WTC11 (cell line): ENCODE measurements at places on chromosomes 11 and 22. TPM values are rescaled to one million over a fixed set of nuclear protein-coding genes. Genes with fewer than 3 reads are reported as not detected.
A peak's percentile ranks its signal among the peaks of the same experiment; 100 is the strongest.

Gene UBQLN3
- total RNA-seq, result not detected in 3 replicates

Gene TPBGL
- 0.37 to 0.78 TPM (median 0.60 TPM) in 3 replicates for total RNA-seq

Gene INS
- total RNA-seq, result 0.44 to 0.62 TPM in 2 of 3 replicates, not detected in the other

Gene PKP3
- total RNA-seq, result 17.3 to 23.4 TPM (median 21.4 TPM) in 3 replicates

Gene ACRV1
- total RNA-seq, result not detected in 3 replicates

DNA sequence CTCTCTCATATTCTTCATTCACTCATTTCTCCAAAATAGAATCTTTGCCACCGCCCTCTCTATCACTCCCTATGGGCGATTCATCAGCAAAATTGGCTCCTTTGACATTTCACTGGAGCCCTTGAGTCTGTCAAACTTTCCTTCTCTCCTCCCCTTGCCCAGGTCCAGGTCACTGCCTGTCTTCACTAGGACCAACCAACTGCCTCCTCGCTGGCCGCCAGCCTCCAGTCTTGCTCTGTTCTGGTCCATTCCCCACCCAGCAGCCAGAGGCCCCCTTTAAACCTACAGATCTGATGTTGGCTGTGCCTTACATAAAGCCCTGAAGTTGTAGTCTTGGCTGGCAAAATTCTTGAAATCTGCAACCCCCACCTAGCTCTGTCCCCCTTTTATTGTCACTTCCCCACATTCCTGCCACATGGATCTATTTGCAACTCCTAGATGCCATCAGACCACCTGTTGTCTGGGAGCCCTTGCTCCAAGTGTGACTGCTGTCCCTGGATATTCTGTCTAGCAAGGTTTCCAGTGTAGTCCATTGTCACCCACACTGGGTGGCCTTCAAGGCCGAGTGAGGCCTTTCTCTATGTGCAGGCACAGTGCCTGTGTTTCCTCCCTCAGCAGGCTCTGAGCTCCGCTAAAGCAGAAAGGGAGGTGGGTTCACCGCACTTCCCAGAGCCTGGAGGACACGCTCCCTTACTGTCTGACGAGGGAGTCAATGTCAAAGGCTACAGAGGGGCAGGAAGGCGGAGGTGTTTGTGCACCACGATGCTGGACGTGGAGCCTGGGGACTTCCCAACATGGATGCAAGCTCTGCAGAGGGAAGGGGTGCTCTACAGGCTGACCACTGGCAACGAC is 25.5 kb downstream of the MYEOV start:
- no peaks in the 10 kb centered on the region for H3K27me3 ChIP-seq
- H3K27ac ChIP-seq, result no peak overlapping the region
- no peak overlapping the region for H3K4me3 ChIP-seq
- no peak for DNase-seq

- peaks cover 6% of the 10 kb centered on the region; the same call in 1 of the 2 replicates for H3K4me1 ChIP-seq
- H3K4me3 ChIP-seq, result no peak overlapping the region
- H3K27ac ChIP-seq, result no peak overlapping the region
- no peaks in the 10 kb centered on the region for H3K27me3 ChIP-seq
- DNase-seq, result no peak
Measured at GRCh38 chr11:86559311-86559945, 113.0 kb downstream of the ME3 start.

DNA sequence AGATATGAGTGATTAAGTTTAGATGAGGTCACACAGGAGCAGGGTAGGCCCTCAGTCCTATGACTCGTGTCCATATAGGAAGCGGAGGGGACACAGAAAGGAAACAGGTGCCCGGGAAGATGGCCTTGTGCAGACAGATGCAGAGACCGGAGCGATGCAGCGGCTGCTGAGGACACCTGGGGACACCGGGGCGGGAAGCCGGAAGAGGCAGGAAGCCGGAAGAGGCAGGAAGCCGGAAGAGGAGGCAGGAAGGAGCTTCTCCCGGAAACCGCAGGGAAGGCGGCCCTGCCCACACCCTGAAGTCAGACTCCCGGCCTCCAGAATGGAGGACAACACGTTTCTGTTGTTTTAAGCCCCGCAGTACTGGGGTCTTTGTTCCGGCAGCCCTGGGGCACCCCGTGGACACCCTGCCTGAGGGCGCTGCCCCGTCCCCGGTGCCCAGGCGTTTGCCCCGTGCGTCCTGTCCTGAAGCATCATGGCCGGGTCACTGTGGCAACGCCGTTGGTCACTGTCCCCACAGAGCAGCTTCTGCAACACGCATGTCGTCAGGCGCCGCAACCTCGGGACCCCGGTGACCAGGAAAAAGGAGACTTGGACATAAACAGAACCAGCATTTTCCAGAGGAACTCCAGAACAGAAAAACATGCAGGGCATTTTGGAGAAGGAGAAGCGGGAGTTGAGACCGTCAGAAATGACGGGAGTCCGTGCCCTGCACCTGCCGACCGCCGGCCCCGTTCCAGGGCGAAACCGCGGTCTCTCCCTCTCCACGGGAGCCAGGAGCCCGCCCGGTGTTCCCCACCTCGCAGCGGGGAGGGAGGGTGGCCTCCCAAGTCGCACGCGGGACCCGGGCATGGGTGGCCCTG is 103.4 kb downstream of the BRD1 start:
- no peak for DNase-seq
- H3K4me3 ChIP-seq, result peak overlapping the region; percentile 63
- no peak overlapping the region for H3K27ac ChIP-seq
- H3K36me3 ChIP-seq, result no peaks in the 10 kb centered on the region

- H3K36me3 ChIP-seq, result no peaks in the 10 kb centered on the region
- no peak for DNase-seq
- H3K27me3 ChIP-seq, result no peaks in the 10 kb centered on the region
- no peak overlapping the region for H3K27ac ChIP-seq
- no peak overlapping the region for H3K4me3 ChIP-seq
Measured at GRCh38 chr11:73396251-73396930, 20.2 kb downstream of the RELT start.

DNA sequence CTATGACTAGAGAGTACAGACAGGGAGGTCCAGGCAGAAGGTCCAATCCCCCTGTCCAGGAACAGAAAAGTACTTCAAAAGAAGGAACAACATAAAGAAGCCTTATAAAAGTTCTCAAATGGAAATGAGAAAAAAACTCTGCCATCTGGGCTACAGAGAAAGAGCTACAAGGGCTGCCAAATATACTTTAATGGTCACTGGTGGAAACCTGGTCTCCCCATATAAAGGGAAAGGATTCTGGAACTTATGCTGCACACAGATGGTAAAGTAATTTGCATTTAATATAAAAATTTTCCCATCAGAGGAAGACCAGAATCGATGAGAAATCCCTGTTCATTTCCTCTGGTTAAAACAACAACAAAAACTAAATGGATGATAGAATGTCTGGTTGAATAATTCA is 119.4 kb upstream of the MTMR2 start:
- DNase-seq, result no peak
- no peak overlapping the region for H3K27ac ChIP-seq
- no peak overlapping the region for H3K4me3 ChIP-seq

GRCh38 chr22:39937906-39938305 is 22.3 kb upstream of the TMA7B start:
- no peak for DNase-seq
- peaks cover 86% of the 10 kb centered on the region for H3K4me1 ChIP-seq
- no peak overlapping the region for H3K4me3 ChIP-seq
- H3K27me3 ChIP-seq, result no peaks in the 10 kb centered on the region; the same call in 1 of the 2 replicates
- no peak overlapping the region for H3K27ac ChIP-seq

DNA sequence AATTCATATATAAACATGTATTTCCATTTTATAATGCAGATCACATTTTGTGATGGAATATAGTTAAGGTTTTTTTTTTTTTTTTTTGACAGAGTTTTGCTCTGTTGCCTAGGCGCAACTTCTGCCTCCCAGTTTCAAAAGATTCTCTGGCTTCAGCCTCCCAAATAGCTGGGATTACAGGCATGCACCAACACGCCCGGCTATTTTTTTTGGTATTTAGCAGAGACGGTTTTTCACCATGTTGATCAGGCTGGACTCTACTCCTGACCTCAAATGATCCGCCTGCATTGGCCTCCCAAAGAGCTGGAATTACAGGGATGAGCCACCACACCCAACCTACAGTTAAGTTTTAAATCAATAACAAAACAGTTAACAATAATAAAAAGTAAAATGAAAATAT is 18.8 kb downstream of the XKR3 start:
- no peaks in the 10 kb centered on the region for H3K27me3 ChIP-seq
- DNase-seq, result no peak
- H3K4me3 ChIP-seq, result no peak overlapping the region
- peaks cover 17% of the 10 kb centered on the region for H3K4me1 ChIP-seq
- H3K36me3 ChIP-seq, result peaks cover 16% of the 10 kb centered on the region

DNA sequence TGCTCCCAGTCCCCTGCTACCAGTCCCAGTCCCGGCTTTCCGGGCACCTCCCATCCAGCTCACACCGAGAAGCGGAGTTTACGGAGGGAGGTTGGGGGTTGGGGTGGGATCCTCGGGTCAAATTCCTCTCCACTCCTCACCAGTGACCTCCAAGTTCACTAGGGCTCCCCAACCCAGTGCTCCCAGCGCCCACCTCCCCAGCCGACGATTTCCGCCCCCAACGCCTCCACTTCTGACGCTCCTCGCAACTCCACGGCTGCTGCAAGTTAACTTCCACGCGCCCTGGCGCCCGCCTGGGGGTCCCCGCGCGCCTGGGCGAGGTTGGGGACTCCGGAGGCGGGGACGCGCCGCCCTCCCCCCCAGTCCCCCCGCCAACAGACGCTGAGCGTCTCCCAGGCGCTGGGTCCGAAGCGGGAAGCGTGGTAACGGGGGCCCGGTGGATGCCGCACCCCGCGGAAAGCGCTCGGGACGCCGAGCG is 526 bp downstream of the TPST2 start:
- H3K36me3 ChIP-seq, result peaks cover 15% of the 10 kb centered on the region
- peak; percentile 53 for DNase-seq
- peak overlapping the region; percentile 19; the same call in 1 of the 2 replicates for H3K27ac ChIP-seq
- peak overlapping the region; percentile 85 for H3K4me3 ChIP-seq

GRCh38 chr11:102367364-102367763 is 20.4 kb downstream of the BIRC2 start:
- no peaks in the 10 kb centered on the region for H3K4me1 ChIP-seq
- H3K27me3 ChIP-seq, result no peaks in the 10 kb centered on the region
- DNase-seq, result no peak
- H3K36me3 ChIP-seq, result peaks cover 55% of the 10 kb centered on the region
- H3K4me3 ChIP-seq, result no peak overlapping the region

DNA sequence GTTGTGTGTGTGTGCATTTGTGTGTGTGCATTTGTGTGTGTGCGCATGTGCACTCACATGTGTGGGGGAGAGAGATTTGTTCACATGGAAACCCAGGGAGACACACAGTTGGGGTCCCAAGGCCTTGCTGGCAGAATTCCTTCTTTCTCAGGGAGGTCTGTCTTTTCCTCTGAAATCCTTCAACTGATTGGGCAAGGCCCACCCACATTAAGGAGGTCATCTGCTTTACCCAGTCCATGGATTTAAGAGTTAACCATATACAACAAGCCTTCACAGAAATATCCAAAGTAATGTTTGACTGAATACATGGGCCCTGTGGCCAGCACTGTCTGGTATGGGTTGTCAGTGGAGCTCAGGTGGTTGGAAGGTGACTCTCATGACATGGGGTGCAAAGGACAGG is 641.4 kb downstream of the BRD1 start:
- no peak overlapping the region for H3K27ac ChIP-seq
- no peak for DNase-seq
- H3K36me3 ChIP-seq, result no peaks in the 10 kb centered on the region
- H3K4me1 ChIP-seq, result no peaks in the 10 kb centered on the region

DNA sequence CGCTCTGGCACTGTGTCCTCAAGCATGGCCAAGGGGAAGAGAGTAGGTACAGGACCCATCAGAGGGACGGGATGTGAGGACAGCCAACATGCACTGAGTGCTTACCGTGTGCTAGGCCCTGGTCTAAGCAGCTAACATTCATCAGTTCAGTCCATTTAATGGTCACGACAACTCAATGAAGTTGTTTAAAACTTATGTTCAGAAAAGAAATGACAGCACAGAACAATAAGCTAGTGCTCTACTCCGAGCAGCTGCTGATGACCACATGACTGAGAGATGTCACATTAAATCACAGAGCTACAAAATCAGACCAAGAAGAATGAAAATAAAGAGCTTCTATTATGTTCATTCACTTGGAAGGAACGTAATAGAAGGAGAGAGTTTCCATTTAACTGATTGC is 26.3 kb downstream of the PRDM10 start:
- H3K4me1 ChIP-seq, result peaks cover 40% of the 10 kb centered on the region
- no peak overlapping the region for H3K27ac ChIP-seq
- no peaks in the 10 kb centered on the region for H3K27me3 ChIP-seq
- peaks cover 4% of the 10 kb centered on the region; the same call in 1 of the 2 replicates for H3K36me3 ChIP-seq
- no peak for DNase-seq

DNA sequence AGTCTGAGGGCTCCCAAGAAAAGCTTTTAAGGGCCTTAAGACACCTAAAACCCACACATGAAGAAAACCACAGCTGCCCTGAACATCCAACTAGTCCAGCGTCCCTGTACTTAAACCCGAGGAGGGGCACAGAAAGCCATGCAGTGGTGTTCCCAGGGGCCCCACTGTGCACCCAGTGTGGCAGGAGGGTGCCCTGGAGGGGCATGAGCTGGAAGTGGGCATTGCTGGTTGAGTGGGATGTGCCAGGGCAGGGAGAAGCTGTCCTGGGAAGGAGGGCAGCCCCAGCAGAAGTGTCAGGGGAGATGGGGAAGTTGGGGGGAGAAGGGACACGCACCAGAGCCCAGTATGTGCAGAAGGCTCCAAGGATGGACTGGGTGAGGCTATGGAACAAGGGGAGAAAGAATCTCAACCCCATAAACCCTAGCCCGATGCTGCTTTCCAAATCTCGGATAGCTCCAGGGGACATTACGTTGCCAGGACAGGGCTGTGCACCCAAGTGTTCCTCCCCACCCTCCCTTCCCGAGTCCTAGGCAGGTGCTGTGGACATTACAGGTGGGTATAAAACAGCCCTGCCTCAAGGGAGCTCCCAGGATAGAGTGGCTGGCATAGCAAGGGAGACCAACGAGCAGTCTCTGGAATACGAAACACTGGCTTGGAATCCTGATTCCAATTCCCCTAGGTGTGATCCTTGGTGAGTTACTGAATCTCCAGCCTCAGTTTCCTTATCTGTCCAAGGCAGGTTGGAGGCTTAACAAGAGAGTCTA is 44.2 kb downstream of the SHANK2 start:
- peak overlapping the region; percentile 88; the same call in 1 of the 2 replicates for H3K27ac ChIP-seq
- DNase-seq, result no peak
- no peak overlapping the region for H3K4me3 ChIP-seq
- H3K4me1 ChIP-seq, result peaks cover 45% of the 10 kb centered on the region
- H3K36me3 ChIP-seq, result peaks cover 22% of the 10 kb centered on the region

DNA sequence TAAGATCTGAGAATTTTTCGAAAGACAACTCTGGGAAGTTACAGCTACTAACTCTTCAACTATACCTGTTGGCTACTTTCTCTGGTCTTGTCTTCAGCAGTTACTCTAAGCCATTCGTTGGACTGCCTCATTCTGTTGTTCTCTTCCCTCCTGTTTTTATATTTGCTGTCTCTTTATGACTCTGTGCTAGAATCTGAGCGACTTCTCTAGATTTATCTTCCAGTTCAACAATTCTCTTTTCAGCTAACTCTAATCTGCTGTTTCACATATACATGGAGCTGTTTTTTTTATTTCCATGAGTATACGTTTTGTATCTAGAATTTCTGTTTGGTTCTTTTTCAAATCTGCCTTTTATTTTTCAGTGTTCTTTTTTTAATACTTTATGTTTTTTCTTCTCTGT is 127.4 kb upstream of the SORL1-AS1 start:
- peaks cover 71% of the 10 kb centered on the region for H3K36me3 ChIP-seq
- no peak for DNase-seq
- H3K27me3 ChIP-seq, result no peaks in the 10 kb centered on the region
- no peak overlapping the region for H3K4me3 ChIP-seq
